ENCODE measurements at places on chromosomes 13 and 19.

DNA sequence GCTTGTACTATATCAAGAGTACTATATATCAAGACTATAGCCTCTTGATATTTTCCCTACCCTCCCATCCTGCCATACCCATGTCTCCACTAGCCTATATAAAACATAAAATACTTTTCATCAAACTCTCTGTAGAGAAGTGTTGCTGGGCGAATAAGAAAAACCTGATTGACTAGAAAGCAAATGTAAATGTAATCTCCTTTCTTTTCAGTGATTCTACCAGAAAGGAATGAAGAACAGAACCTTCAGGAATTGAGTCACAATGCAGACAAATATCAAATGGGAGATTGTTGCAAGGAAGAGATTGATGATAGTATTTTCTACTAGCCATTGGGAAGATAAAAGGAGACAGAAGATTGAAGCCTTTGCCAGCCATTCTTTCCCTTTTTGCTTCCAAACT is 89.2 kb downstream of the KCNRG start:
- DNase-seq, result no peak

DNA sequence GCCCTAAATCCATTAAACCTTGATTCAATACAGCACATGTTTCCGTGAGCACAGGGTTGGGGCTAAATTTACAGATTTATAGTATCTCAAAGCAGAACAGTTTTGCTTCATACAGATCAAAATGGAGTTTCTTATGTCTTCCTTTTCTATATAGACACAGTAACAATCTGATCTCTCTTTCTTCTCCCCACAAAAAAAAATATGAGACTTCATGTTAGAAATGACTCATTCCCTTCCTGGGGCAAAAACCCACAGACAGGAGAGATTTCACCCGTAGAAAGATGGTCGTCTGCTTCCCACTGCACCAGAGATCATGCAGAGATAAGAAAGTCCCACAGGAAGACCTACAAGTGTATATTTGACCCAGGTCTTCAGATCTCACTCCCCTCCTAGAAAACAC is 7.7 kb upstream of the ZNF611 start:
- no peak for DNase-seq

DNA sequence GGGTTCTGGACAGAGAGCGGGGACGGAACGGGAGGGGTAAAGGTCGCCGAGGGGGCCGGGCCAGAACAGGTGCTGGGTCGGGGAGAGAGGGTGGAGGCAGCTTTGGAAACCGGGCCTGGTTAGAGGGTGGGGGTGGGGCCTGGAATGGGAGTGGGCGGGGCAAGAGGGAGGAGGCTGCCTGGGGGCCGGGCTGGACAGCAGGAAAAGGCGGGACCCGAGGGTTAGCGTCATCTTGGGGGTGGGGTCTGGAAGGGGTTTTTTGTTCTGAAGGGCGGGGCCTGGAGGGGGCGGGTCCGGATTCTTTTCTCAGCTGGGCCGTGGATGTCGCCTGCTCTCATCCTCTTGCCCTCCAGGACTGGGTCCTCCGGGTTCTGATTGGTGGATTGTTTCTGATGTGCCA is 4.3 kb upstream of the ZNF813 start:
- no peak for DNase-seq

- DNase-seq, result no peak
Observed at GRCh38 chr13:60645676-60646075, 248.7 kb downstream of the TDRD3 start.

DNA sequence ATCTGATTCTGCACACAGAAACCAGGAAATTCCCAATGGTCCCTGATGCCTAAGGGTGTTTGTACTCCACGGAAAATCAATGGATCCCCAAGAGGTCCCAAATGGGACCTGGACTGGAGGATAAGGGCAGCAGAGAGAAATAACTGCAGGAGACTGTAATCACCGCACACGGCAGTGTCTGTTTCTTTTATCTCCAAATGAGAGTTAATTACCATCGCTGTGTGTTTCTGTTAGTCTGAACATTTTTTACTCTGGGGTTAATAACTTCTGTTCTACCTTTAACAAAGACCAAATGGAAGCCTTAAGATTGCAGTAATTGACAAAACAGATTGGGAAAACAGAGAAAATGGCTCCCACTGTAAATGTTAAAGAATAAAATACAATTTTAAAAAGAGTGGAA is 320.9 kb downstream of the DCLK1 start:
- no peak for DNase-seq

GRCh38 chr13:35976126-35976525 is 155.1 kb downstream of the DCLK1 start:
- no peak for DNase-seq

GRCh38 chr19:2603334-2603733 is 99.2 kb downstream of the GNG7 start:
- no peak for DNase-seq

DNA sequence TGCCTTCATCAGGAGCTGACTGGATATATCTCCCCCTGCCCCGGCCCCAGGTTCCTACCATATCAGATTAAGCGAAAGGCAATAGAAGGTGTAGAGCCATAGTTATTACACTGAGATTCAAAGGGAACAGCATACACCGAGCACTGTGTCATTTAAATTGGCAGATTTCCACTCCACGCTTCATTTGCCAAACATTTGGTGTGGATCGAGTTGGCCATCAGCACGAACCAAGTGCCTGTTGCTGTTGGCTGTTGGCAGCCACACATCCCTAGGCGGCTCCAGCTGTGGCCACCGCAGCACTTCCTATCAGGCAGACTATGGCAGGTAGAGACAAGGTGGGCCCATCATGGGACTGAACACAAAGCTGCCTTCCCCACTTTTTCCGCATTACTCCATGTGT is 115.8 kb downstream of the CCNA1 start:
- DNase-seq, result no peak

DNA sequence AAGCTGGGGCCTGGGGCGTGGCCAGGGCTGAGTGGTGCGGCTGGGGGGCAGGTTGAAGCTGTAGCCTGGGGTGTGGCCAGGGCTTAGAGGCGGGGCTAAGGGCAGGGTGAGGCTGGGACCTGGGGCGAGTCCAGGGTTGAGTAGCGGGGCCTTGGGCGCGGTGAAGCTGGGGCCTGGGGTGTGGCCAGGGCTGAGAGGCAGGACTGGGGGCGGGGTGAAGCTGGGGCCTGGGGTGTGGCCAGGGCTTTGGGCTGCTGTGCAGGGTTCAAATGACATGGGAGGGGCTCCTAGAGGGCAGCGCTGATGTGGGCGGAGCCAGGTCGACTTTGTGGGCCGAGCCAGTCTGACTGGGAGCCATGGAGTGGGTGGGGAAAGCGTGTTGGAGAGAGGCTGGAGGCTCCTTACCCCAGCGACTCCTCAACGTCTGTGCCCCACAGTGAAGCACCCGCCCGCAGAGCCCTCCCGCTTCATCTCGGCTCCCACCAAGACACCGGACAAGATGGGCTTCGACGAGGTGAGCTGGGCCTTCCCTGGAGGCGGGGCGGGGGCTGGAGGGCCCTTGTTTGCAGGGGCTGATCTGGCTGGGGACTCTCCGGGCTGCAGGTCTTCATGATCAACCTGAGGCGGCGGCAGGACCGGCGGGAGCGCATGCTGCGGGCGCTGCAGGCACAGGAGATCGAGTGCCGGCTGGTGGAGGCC is 21.5 kb downstream of the COLGALT1 start:
- peak; percentile 53 for DNase-seq

- DNase-seq, result peak; percentile 12
Observed at GRCh38 chr19:7926021-7926726, at the start of gene CTXN1. CTXN1 (minus strand) TSS chr19:7926135; CDS start chr19:7925538, 597 bp downstream.

DNA sequence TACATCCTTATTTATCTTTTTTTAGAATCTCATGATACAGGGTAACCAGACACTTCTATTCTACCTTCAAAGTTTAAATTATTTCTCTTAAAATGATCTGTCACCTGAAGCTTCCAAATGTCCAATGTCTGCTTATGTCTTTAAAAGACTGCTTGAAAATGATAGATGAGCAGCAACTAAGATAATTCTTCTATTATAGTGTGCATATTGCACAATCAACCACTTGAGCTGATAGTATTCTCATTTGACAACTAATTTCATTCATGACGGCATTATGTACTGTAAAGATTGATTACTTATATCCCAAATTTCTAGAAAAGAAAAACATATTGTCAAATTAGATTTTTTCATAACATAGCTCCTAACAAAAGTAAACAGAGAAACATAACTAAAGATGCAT is 1478.2 kb upstream of the MIR17HG start:
- DNase-seq, result no peak

DNA sequence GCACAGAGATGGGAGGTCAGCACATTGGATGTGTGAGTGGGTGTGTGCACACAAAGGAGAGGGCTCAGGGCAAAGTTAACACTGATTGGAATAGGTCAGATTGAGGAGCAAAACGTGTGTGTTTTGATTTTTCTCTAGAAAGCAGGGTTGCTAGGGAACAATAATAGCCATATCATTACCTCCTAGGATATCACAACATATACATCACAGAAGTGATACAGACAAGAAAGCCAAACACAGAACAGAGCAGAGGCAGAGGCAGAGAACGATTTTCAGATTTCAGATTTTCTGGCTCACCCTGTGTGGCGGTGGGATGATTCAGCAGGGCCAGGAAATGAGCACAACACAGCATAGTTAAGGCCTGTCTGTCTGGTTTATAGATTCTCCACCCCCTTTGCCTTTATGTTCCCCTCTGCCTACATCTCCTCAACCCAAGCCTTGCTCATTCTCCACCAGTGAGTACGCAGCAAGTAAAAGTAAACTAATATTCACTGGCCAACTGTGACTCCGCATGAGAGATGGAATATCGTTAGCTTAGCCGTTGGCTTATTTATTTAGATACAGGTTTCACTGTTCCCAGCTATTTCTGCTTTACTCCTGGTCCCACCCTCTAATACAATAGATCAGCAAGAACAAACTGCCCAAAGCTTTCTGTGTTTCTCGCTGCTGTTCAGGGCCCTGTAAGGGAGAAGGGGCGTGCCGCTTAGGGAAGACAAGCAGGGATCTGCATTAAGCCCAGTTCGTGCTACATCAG is 182.7 kb upstream of the TSC22D1 start:
- DNase-seq, result no peak

DNA sequence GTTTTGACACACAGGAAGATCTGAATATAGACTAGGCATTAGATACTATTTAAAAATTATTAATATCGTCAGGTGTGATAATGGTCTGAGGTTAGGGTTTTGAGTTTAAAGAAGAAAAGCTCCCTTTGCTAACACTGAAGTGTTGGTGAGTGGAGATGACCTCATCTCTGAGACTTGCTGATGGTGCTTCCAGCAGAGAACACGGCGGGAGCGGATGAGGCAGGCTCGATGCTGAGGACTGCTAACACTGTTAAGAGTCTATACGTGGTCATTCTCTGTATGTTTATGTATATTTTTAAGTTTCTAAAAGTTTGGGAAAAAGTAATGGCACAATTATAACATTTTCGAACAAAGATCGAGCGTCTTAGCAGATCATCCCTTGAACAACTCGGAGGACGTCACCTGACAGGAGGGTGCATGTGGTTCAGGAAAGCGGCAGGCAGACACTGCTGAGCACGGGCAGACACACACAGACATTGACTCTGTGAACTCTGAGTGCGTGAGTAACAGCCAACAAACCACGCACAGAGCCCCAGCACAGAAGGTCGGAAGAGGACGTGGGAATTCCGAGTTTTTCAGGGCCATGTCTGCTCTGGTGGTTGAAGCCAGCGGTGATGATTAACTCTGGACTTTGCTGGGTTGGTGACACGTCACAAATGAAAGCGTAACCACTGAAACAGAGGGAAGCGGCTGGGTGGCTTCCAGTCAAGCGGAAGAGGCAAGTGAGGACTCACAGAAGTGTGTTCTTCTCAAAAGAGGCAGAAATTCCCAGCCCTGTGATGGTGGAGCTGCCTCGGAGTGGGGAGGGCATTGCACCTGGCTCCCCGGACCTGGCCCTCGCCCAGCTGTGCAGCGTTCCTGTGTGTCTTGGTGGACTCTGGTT is 91.9 kb upstream of the TEX29 start:
- no peak for DNase-seq

DNA sequence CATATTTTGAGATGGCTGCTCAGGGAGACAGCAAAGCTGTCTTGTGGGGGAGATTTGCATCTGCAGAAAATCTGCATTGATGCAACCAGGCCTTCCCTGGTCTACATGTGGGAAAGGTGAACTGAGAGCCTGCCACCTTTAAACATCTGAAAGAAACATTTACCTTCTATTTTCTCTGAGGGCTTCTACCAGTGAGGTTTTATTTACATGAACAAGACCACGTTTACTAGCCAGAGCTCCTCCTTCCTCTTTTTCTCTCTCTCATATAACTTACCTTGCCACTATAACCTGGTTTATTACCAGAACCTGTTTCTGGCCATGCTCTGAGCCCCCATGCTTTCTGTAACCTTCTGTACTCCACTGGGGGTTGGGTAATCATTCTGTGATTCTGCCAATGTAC is 14.4 kb upstream of the RUBCNL start:
- DNase-seq, result no peak

Data from NCI-H1048 (cell line).